ENCODE measurements at places on chromosomes 4 and X.
A peak's percentile ranks its signal among the peaks of the same experiment; 100 is the strongest.

DNA sequence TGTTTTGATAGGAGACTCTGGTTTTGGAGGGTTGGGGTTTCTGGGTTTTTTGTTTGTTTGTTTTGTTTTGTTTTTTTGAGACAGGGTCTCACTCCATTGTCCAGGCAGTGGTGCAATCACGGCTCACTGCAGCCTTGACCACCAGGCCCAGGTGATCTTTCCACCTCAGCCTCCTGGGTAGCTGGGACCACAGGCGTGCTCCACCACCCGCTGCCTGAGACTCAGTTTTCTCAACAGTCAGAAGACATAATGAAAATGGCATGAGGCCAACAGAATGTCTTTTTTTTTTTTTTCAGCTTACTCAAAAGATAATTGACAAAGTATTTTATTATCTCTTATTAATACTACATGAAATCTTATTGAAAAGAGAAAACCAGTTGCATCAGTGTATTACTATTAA, 32.4 kb downstream of the TNIP2 start:
- DNase-seq = no peak

GRCh38 chrX:122567911-122568310, 616.2 kb upstream of the GRIA3 start:
- DNase-seq = no peak

DNA sequence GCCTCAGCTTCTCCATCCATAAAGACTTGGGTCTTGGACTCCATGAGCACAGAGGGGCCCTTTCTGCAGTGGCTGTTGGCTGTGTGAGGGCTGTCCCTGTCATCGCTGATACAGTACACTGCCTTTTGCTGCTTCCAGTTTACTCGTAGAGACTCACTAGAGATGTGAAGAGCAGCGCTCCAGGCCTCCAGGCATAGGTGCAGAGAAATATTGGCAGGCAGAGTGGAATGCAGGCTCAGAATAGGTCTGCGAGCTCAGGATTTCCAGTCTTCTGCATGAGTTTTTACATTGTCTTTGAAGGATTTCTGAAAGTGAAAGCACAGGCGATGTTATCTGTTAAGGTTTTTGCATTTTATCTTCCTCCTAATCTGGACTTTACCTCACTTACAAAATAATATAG, 97.4 kb downstream of the AASDH start:
- peak; percentile 17 for DNase-seq

DNA sequence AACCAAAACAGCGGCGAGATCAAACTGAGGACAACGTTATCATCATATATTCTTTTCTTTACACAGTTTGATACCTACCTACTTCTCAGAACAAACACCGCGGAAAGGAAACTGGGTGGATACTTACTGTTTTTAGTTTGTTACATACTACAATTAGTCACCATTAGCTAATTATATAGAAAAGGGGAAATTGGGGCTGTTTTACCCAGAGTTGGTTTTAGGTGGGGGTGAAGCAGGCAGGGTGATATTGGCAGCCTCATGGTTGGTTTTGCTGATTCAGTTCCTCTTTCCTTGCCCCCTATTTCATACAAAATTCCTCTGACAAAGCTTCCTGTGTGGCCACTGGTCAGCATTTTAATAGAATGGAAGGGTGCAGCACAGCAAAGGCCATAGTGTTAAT, 77.8 kb downstream of the SORBS2 start:
- DNase-seq = no peak

- DNase-seq = peak; percentile 64
Observed at GRCh38 chr4:15702941-15703403, at the start of gene BST1. BST1 (plus strand) TSS chr4:15703065; CDS start chr4:15703145, 80 bp downstream.
